ENCODE measurements at places on chromosomes 12 and 14.

GRCh38 chr12:116194935-116195431 is 82.5 kb downstream of the MED13L start:
- ATAC-seq, result no peak

GRCh38 chr14:77124345-77125280 is 17.0 kb downstream of the ZDHHC22 start:
- peak; percentile 86 for ATAC-seq

GRCh38 chr12:4148418-4149056 is 125.0 kb upstream of the CCND2 start:
- ATAC-seq, result no peak

- ATAC-seq, result no peak
These were observed 194.4 kb downstream of the KIF26A start for GRCh38 chr14:104332634-104333270.

DNA sequence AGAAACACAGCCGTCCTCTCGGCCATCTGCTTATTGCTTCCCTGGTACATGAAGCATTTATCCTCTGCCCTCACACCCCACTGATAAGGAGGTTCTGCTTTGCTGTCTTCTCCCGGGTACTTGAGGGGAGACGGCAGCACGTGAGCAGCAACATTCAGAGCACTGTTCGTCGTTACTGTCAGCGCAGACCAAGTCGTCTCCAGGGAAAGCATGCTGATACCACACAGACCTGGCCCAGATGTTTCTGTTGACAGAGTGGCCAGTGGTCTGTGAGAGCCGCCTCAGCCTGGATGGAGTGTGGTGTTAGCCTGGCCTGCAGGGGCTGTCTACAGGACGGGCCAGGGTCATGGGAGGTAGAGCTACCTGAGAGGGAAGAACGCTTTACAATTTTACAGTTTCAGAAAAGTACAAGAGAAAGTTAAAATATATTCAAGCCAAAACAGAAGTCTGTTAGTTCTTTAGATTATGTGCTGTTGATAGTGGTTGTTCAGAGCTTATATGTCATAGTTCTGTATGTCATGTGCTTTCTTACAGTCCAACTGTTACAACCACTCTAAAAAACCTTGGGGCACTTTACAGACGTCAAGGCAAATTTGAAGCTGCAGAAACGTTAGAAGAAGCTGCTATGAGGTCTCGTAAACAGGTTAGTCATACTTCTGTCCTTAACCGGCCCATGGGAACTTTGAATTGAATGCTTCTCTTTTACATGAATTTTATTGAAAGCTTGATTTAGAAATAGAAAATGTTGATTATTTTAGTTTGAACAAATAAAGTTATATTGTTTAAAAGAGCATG is 38.2 kb downstream of the XRCC3 start:
- ATAC-seq, result no peak

DNA sequence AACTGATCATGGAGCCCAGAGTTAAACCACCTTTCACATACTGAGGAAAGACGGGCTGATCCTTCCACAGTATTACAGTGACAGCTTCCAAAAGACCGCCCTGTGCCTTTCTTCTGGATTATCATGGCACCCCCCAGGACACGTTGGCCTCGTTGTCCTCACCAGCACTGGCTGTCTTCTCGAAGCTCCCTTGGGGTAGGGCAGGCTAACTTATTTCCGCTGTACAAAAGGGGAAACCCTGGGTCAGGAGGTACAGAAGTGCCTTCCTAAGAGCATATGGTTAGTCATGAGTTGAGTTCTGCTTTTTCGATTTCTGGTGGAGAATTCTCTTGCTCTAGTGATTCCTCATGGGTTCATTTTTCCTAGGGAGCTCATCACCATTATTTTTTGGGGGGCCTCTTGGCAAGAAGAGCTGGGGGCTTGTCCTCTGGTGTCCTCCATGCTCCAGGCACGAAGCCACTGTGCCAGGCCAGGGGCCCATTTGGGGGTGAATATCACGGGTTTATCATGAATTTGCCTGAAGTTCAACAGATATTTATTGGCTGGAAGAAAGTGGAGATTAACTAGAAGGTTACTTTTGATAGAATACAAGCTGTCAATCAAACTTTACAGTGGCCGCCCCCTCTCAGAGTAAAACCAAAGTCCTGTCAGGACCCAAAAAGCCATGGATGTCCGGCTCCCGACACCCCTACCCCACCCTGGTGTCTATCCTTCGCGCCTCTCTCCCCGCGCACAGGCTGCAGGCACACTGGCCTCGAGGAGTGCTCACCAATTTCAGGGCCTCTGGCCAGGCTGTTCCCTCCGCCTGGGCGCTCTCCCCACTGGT is 8.8 kb upstream of the TRAF3 start:
- no peak for ATAC-seq

DNA sequence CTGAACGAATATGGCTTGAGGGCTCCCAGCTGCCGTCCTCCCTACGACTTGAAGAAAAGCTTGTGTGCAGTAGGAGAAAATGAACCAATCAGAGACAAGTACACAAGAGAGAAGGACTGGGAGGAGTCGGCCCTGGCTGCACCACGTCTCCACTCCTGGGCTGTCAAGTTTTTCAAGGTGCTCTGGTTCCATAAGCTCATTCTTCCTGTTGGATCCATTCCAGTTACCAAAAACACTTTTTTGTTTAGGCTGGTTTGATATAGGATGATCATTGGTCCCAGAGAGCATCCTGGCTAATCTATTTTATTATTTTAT is 2.8 kb upstream of the A2ML1 start:
- ATAC-seq, result no peak

GRCh38 chr14:91294153-91294552 is 49.6 kb upstream of the GPR68 start:
- no peak for ATAC-seq

GRCh38 chr12:27384261-27384590 is 51.6 kb downstream of the BMAL2 start:
- no peak for ATAC-seq

DNA sequence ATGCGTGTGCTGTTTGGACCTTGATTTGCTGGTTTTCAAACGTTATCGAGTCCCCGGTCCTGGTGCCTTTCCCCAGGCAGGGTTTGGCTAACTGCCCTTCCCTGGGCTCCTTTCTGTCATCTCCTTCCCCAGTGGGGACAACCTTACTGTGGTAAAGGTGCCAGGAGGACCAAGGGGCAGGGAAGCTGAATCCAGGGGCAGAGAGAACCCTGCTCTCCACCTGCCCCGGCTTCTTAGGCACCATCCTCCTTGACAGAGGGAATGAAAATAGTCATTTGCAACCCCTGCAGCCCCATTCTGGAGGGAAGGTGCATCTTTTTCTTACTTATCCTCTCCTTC is 5.0 kb downstream of the CEBPE start:
- no peak for ATAC-seq

DNA sequence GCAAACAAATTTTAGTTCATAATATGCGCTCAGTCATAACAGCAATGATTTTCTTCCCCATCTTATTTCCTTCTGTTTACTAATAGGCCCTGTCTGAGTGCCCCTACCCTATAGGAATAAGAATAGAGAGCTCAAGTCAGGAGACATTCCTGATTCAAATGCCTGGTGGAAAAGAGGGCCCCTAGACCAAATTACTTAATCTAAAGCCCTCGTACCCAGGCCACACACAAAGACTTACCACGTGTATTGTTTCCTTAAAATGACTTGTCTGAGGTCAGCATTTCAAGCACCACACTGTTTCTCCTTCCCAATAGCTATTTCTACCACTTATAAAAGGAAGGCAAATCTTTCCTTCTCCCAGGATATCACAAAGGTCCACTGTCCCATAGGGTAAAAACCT is 314.9 kb upstream of the TMTC1 start:
- ATAC-seq, result peak; percentile 35

DNA sequence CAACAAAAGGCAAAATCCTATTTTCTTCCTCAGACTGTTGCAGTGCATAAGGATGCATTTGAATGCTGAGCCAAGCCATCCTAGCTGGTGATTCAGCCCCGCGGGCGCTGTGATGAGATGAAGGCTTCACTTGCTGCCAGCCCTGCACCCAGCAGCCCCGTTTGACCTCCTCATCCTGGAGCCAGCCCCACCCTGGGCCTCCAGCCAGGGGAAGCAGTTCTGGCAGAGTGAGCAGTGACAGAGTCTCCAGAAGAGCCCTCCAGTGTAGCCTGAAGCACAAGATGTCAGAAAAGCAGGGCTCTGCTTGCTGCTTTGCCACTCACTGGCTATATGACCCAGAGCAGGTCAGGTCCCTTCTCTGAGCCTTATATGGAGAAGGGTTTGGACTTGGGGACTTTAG is 96.2 kb upstream of the HSPB8 start:
- peak; percentile 85 for ATAC-seq

DNA sequence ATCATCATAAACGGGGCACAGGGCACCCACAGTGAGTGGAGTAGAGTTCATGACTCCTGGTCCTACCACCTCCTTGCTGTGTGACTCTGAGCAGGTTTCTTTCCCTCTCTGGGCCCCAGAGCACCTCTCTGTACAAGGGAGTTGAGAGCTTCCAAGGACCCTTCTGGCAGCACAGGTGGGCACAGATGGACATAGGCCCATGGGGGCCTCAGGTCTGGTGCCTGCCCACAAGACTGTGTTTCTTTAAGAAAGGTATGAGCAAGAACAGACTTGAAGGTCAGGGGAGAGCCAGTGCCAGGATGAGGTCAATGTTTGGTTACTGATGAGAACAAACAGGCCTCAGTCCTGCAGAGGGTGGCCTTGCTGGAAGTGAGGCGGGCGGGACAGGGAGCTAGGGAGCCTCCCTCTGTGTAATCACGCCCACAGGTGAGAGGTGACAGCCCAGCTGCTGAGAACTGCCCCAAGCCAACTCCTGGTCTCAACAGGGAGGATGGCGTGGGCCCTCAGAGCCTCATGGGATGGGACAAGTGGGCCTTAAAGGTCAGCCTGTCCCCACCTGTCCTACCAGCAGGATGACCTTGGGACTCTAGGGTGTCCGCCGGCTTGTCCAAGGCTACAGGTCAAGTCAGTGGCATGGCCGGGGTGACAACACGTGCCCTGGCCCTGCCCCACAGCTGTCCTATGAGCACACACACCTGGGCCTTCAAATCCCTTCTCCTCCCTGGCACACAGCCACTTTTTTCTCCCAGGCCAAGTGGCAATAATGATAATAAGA is 49.1 kb downstream of the CCDC85C start:
- ATAC-seq, result no peak

- no peak for ATAC-seq
These were observed 19.9 kb upstream of the MYL2 start for GRCh38 chr12:110940296-110940695.

- peak; percentile 60 for ATAC-seq
These were observed 12.7 kb downstream of the CCDC197 start for GRCh38 chr14:94009767-94010166.

DNA sequence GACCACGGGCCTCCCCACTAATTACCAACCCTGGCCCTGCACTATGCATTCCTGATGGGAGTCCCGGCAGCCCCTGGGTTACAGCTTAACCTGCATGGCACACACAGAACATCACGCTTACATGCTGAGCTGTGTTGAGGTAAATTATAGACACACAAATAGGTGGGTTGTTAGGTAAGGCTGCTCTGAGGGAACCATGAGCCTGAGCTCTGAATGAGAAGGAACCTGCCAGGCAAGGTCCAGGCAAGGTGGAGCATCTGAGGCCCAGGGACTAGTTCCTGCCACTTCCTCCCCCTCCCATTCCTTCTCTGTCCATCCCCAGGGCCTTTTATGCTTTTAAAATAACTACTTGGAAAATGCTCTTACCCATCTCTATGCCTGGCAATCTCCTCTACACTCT is 82.7 kb upstream of the ESRRB start:
- no peak for ATAC-seq

GRCh38 chr12:91542067-91542466 is 359.4 kb upstream of the DCN start:
- no peak for ATAC-seq

DNA sequence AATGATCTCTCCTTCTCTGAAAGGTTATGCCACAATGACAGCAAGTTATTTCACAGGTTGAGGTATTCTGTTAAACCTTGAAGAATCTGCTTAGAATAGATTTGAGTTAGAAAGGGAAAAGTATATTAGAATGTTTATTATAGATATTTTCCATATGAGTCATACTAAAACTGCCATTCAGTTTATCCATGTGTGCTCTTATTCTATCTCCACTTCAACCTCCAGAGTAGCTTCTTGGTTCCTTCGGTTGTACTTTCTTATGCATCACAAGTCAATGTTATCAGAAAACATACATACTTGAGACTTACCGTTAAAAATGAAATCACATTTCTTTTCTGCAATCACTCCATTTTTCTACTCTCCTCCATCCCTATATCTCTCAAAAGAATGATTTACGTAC is 197.7 kb downstream of the BCAT1 start:
- no peak for ATAC-seq

DNA sequence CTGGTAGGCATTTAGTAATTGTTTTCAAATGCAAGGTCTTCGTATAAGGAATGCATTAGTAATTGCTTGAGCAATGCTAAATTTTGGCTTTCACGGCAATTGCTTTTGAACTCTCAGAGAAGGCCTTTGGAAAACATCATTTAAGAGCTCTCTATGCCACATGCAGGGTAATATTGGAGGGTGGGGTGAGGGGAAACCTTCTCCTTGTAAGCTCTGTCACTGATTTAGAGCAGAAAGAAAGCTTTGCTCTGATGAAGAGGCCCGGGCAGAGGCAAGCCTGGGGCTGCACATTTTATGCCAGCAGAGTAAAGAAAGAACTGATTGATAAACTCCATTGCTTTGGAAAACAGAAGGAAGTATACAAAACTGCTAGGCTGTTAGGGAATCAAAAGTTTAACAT is 70.9 kb downstream of the TRIM9 start:
- ATAC-seq, result peak; percentile 51

DNA sequence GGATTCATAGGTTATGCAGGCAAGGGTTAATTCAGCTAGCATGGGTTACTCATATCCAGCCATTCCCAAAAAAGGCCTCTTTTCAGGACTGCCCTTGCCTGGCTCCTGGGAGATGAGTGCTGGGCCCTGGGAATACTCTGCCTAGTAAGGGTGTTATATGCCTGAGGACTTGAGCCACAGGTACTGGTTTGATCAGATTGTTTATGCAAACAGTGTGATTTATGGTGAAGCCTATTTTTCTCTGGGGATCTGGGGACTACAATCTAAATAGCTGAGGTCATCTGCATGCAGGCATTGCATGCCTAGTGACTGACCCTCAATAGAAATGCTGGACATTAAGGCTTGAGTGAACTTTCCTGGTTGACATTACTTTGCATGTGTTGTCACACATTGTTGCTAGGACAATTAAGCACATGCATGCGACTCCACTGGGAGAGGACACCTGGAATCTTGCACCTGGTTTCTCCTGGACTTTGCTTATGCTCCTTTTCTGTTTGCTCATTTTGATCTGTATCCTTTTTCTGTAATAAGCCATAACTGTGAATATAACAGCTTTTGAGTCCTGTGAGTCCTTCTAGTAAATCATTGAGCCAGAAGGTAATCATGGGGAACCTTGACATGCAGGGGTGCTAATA is 73.0 kb downstream of the RAD51B start:
- no peak for ATAC-seq

GRCh38 chr12:116835484-116835883 is 45.8 kb downstream of the HRK start:
- no peak for ATAC-seq
